Stimulated activated naive CD8-positive, alpha-beta T cell treated with anti-CD3 and anti-CD28 coated beads, Interleukin-15, amount 100 ng/mL, for 72 hours (primary cell): ENCODE measurements at places on chromosomes 11 and 22.
A peak's percentile ranks its signal among the peaks of the same experiment; 100 is the strongest.

DNA sequence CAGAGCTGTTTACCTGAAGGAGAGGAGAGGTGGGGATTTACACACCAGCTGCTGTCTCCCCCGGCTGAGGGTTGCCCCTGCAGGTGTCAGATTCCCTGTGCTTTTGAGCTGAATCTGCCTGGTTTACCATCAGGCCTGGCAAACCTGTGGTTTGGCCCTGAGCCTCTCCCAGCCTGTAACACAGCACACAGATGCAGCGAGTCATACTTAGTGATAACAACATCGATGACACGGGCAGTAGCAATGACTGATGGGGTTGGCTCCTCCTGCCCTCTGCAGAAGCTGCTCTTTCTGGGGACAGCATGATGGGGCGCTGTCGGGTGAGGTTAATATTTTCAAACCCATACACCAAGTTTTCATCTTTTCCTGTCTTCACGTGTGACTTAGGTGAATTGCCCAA, 380.0 kb upstream of the B3GAT1 start:
- DNase-seq = no peak

DNA sequence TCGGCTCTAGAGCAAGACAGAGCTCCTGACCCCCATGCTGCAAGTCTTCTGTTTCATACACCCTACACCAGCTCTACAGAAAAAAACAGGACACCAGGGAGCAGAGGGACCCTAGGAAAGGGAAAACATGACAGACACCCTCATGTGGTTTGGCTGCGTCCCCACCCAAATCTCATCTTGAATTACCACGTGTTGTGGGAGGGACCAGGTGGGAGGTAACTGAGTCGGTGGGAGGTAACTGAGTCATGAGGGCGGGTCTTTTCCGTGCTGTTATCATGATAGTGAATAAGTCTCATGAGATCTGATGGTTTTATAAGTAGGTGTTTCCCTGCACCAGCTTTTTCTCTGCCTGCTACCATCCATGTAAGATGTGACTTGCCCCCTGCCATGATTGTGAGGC, 6.6 kb upstream of the C22orf39 start:
- DNase-seq = no peak

DNA sequence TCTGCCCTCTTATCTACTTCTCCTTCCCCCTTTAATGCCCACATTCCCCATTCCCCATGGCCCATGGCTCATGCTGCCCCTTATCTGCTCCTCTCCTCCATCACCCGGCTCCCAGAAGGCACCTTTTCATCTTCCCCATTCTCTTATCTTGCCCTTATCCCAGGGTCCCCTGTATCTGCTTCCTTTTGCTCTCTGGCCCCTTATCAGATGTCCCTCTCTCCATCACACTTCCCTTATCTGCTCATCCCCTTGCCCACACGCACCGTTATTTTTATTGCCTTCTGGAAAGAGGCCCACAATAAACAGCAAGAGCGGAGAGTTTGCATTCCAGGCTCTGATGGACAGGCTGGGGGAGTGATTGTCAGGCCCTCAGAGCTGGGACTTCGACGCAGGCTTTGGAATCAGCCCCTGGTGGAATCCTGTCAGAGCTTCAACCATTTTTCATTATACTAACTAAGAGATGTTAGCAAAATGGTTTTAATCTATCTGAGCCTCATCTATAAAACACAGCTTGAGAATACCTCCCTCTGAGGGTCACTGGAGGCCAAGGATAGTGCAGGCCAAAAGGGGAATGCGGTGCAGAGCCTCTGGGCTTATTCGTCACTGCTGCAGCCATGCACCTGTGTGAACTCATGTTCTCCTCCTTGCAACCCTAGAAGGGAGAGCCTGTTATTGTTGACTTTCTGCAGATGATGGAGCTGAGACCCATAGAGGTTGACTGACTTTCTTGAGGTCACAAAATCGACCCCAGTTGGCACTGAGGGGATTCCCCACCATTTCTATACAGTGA, 37.0 kb upstream of the LRRC55 start:
- DNase-seq = no peak

DNA sequence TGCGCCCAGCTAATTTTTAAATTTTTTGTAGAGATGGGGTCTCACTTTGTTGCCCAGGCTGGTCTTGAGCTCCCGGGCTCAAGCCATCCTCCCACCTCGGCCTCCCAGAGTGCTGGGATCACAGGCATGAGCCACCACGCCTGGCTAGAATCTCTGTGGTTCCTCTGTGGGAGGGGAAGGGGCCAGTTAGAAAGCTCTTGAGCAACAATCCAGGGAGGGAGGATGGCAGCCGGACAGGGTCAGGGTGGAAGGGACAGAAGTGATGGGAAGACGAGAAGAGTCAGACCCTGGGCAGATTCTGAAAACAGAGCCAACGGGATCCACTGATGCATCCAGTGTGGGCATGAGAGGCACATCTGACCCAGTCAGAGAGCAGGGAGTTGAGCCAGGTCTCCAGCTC, 38.9 kb upstream of the MN1 start:
- no peak for DNase-seq

GRCh38 chr22:23520863-23521440, 59.1 kb downstream of the IGLL1 start:
- no peak for DNase-seq

DNA sequence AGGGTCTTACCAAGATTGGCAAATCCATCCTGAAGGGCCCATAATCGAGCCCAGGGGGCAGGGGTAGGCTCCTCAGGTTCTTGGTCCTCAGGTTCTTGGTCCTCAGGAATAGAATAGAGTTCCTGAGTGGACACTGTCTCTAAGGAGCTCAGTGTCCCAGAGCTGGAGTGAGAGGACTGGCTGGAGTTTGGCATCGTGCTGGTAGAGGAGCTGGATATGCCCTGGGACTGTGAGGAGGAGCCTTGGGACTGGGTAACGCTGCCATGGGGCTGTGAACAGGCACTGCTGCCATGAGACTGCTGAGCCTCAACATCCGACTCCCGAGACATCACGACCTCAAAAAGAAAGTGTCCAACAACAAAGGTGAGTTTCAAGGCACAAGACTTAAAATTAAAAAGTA, 7.2 kb downstream of the CHEK2 start:
- DNase-seq = no peak

DNA sequence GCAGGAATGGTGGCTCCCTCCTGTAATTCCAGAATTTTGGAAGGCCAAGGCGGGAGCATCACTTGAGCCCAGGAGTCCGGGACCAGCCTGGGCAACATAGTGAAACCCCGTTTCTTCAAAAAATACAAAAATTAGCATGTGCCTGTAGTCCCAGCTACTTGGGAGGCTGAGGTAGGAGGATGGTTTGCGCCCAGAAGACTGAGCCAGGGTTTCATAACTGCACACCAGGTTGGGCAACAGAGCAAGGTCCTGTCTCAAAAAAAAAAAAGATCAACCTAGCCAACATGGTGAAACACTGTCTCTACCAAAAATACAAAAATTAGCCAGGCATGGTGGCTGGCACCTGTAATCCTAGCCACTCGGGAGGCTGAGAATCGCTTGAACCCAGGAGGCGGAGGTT, 6.4 kb downstream of the A4GALT start:
- DNase-seq = no peak

GRCh38 chr11:72389116-72389515, 45.2 kb downstream of the CLPB start:
- no peak for DNase-seq

DNA sequence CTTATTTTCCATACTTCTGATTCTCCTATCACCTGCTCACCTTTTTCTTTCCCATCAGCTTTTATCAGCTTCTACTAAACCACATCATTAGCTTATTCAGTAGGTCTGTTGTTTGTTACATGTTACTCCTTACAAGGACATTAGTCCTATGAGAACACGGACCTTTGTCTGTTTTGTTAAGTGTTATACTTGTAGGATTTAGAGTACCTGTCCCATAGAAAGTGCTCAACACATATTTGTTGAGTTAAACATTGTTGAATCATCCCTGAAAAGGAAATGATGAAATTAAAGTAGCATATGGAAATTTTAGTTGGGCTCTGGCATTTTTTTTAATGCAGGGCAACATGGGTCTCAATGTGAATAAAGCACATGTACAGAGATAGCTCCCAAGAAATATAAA, 222.1 kb upstream of the CARD18 start:
- no peak for DNase-seq

GRCh38 chr22:44891791-44892190, 118.0 kb downstream of the PHF21B start:
- no peak for DNase-seq

DNA sequence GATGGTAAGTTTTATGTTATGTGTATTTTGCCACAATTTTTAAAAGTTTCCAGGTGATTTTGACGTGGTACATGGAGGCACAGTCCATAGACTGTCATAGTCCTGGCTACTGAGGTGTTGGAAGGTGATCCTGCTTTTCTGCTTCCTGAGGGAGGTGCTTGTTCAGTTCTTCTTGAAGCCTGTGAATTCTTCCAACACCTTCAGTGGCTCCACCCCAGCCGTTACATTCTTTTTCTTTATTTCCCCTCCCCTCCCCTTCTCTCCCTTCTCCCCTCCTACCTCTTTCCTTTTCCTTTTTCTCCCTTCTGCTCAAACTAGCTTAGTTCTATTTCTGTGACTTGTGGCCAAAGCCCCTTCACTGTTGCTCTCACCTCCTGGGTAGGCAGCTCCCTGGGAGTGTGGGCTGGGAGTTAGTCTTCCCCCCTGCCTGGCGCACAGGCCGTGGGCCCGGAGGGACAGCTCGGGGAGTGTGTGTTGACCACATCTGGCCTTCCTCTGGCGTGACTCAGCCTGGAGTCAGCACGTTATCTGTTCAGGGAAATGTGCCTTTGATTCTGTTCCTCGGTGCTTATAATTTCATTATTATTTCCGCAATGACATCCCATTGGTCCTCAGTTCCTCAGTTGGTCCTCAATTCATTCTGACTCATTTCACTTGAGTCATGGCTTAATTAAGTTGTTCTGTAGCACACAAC, 566.2 kb downstream of the TBC1D22A start:
- no peak for DNase-seq

GRCh38 chr11:117795638-117796455, 1.2 kb downstream of the DSCAML1 start:
- no peak for DNase-seq

DNA sequence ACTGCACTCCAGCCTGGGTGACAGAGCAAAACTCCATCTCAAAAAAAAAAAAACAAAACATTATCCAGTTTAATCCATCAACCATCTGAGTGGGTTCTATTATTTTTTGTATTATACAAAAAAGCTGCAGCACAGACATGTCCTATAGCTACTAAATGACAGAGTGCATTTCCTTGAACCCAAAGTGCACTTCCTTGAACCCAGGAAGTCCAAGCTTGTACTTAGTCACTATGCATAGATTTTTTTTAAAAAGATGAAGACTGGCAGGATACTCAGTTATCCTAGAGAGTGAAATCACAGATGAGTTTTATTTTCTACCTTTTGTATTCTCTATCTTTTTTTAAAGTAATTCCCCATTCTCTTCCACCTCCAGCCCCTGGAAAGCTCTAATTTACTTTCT, 8.0 kb upstream of the RRAS2 start:
- no peak for DNase-seq

DNA sequence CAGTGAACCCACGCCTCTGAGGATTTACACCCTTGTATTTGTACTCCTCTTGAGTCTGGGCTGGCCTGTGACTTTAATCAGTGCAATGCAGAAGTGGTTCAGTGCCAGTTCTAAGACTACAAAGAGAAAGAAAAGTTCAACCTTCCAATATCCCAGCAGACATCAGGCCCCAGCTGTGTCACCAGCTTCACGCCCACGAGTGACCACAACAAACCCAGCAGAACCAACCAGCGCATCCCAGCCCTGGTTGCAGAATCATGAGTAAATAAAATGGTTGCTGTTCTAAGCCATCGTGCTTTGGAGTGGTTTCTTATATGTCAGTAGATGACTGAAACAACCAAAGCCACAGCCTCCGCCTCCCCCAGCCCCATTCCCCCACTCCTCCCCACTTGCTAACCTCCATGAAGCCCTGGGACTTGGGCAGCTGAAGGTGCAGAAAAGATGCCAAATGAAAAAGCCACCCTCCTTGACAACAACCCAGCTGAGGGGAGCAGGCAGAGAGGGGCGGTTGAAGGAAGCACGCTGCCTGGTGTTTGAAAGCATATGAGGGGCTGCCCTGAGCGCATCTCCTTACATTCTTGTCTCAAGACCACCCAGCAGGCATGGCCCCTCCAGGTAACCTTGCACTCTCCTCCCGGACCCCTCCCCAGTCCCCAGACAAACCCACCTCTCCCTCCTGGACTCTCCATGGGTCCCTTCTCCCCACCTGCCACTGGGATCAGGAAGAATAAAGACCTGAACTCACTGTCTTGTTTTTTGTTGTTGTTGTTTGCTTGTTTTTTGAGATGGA, 20.9 kb downstream of the TSKU start:
- DNase-seq = peak; percentile 80

DNA sequence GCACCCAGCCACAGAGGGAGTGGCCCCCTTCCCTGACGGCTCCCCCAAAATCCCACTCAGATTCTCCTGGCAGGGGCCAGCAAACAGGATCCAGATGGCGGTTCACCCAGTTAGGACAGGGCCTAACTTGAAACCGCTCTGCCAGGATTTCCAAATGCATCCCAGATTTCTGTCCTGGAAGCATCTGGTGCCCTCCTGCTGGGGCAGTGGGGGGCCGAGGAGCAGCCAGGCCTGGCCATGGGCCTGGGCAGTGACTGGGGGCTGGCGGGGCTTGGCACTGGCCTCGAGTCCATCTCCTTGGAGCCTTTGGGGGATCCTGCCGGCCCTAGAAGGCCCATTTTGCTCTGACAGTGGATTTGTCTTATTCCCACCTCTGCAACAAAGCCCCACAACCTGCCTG, 17.9 kb upstream of the EMID1 start:
- no peak for DNase-seq

- no peak for DNase-seq
These were observed 32.6 kb upstream of the APLP2 start for GRCh38 chr11:130037058-130037457.

DNA sequence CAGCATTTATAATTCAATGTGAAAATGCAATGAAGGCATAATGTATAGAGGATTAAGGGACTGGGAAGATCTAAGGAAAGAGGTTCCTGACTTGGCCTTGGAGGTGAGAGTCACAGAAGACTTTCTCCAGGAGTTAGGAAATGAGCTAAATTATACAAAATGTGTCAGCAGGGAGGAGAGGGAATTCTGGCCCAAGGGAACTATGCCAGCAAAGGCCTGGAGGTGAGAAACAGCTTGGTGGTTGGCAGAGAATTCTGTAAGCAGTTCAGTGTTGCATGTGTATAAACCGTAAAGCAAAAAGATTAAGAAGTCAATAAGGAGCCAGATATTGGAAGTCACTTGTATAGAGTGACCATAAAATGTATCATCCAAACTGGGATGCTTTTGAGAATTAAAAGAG, 142.2 kb upstream of the SESN3 start:
- no peak for DNase-seq

- DNase-seq = no peak
These were observed 35.5 kb upstream of the SLC22A24 start for GRCh38 chr11:63179432-63180041.

DNA sequence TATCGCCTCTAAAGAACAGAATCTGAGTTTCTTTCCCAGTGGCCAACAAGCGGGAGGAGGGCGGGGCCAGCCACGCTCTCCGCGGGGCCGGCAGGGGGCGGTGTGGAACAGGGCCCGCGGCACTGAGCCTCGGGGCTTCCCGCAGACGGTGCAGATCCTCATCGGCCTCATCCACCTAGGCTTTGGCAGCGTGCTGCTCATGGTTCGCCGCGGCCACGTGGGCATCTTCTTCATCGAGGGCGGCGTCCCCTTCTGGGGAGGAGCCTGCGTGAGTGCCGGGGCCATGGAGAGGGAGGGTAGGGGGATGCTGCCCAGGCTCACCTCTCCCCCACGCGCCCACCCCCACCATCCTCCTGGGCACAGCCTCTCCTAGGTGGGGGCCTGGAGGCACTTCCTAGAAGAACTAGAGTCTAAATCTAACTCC, 10.7 kb downstream of the MS4A15 start:
- peak; percentile 19 for DNase-seq
